ENCODE measurements at places on chromosomes 4 and X.

DNA sequence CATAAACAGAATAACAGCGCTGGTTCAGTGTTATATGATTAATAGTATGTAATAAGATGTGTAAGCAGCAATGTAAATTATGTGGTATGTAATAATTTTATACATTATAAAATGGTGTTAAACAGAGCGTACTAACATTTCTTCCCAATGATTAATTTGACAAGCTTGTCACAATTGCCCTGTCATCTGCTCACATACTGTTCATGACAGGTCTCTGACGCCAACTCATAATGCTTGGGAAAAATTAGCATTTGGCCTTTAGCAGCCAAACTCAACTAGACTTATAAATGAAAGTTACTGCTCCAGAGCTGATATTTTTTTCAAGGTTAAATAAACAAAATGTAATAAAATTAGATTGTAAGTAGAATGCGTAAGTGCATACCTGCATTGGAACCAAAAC is 246.8 kb downstream of the TRAM1L1 start:
- no peak for DNase-seq

- DNase-seq = no peak
These were observed 240.5 kb upstream of the HS3ST1 start for GRCh38 chr4:11669156-11669555.

- no peak for DNase-seq
These were observed 562.7 kb downstream of the RPA4 start for GRCh38 chrX:97446298-97446882.

DNA sequence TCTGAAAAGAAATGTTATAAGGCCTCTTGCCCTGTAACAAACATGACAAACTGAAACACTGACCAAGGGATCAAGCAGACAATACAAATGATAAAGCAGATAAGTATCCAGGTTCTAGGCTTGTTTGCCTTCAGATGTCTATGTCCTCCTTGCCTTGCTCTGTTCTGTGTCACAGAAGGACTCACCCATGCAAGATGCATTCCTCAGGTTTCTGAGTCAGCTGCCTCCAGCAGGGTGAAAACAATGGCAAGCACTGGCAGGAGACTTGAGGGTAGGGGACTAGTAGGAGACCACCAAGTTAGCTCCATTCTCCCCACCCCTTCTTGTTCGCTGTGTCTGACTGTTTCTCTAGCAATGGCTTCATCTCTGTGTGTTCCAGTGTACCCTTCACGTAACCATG is 76.6 kb upstream of the CXXC4 start:
- no peak for DNase-seq

DNA sequence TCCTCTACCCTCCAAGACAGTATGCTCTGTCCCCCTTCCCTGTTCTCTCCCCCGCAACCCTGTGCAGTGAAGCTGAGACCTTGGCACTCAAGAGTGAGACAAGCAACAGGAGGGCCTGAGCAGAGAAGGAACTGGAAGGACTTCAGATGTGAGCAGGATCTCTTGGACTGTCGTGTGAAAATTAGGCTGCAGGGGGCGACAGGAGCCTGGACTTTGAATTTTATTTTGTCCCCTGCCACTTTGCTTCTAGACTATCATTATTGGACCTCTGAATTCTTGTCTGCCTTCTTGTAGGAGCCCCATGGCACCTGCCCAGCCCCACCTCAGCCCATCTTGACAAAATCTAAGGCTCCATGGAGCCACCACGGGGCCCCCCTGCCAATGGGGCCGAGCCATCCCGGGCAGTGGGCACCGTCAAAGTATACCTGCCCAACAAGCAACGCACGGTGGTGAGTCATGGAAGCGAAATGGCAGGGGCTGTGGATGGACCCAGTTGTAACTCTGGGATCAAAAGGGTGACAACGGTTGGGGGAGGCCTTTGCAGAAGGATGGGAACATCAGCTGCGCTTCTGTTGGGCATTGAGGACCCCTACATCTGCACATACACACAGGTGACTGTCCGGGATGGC is 1.7 kb downstream of the ARAF start:
- DNase-seq = no peak

- peak; percentile 88 for DNase-seq
These were observed at the start of gene RPGR for GRCh38 chrX:38327007-38327774. RPGR (minus strand) TSS chrX:38327509; CDS start chrX:38327367, 142 bp downstream.

GRCh38 chr4:77358315-77358928 is 201.4 kb downstream of the CCNG2 start:
- no peak for DNase-seq

- no peak for DNase-seq
These were observed 727.7 kb downstream of the DMD start for GRCh38 chrX:32483534-32484136.

DNA sequence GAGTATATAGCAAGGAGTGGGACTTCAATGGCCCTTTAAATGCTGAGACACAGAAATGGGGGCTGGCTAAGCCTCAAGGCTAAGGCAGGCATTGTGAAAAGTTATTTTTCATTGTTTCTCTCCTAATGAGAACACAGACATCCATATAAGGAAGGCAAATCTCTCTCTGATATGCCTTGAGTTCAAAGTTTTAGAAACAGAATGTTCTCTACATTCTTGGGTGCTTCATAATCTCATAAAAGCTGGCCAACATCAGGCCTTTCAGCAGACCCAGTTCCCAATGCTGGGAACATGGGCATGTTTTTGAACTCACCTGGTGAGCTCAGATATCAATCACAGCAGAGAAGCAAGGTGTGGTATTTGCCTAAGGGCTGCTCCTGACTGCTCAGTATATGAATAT is 19.4 kb upstream of the RAB40A start:
- DNase-seq = no peak

GRCh38 chr4:183455431-183456195 is 11.2 kb downstream of the CDKN2AIP start:
- DNase-seq = no peak

- DNase-seq = no peak
These were observed 1956.2 kb upstream of the AGA start for GRCh38 chr4:179398414-179398813.

GRCh38 chr4:144450526-144450925 is 195.4 kb upstream of the HHIP start:
- no peak for DNase-seq

GRCh38 chr4:111991797-111992196 is 153.5 kb upstream of the FAM241A start:
- no peak for DNase-seq

Measured in activated naive CD8-positive, alpha-beta T cell treated with anti-CD3 and anti-CD28 coated beads, Interleukin-2, amount 50 U/mL, for 24 hours (primary cell).